Naive B cell (primary cell): ENCODE measurements at places on chromosomes 4 and X. TPM values are rescaled to one million over a fixed set of nuclear protein-coding genes. Genes with fewer than 3 reads are reported as not detected.

The GPRASP2 gene
- 0.48 TPM for polyA plus RNA-seq

The GALNTL6 gene
- 0.97 TPM for polyA plus RNA-seq

The XAGE3 gene
- not detected for polyA plus RNA-seq

The NEIL3 gene
- 0.13 TPM for polyA plus RNA-seq

The PTTG2 gene
- polyA plus RNA-seq = 0.79 TPM

The NHSL2 gene
- 0.25 TPM for polyA plus RNA-seq
